Mucosa of descending colon (tissue), 3 donors: ENCODE measurements at places on chromosomes 12 and 14.

DNA sequence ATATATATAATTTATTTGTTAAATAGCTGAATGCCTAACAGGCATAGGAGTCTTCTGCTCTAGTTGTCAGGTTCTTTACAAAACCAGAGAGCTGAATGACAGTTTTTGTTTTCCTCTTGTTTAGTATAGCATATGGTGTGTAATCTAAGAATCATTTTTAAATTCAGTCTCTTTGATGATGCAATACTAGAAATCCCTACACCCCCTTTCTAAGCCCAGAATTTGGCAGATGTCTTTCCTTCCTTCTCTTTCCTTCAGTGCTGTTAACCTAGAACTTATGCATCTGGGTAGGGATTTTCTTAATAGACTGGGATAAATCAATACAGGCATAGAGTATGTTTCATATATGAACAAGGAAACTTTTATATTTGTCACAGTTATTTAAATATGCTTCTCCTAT is 198.1 kb downstream of the KCNH5 start:
- DNase-seq: no peak

DNA sequence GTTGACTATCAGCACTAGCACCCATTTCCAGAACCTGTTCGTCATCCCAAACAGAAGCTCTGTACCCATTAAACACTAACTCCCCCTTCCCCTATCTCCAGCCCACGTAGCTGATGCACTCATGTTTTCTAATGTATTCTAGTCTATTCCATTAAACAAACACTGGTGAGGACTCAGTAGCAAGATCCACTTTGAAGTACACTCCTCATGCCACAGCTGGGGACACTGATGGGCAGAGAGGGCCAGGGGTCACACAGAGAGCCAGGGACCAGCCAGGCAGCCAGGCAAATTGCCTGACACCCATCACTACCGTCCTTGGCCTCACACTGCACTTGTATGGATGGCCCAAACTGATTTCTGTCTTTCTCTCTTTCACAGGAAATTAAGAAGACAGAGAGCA is 269.9 kb upstream of the DIO3 start:
- no peak for DNase-seq

DNA sequence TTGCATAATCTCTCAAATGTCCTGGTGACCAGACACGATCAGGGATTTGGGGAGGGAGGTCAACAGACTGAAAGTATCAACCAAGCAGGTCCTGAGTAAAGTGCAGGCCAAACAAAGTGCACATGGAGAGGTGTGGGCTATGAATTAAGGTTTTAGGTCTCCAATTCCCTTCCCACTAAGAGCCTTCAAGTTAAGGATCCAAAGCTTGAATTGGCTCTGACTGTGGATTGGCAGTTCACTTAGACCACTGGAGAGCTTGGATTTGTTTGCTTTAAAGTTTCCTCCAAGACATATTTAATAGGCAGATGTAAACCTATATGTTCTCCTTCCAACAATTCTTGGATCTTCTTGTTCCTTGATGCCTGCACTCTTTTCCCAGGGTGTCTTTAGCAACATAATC is 129.6 kb upstream of the IGF1 start:
- no peak for DNase-seq

- no peak for DNase-seq
These were observed 361.5 kb downstream of the EGLN3 start for GRCh38 chr14:33589334-33589733.

DNA sequence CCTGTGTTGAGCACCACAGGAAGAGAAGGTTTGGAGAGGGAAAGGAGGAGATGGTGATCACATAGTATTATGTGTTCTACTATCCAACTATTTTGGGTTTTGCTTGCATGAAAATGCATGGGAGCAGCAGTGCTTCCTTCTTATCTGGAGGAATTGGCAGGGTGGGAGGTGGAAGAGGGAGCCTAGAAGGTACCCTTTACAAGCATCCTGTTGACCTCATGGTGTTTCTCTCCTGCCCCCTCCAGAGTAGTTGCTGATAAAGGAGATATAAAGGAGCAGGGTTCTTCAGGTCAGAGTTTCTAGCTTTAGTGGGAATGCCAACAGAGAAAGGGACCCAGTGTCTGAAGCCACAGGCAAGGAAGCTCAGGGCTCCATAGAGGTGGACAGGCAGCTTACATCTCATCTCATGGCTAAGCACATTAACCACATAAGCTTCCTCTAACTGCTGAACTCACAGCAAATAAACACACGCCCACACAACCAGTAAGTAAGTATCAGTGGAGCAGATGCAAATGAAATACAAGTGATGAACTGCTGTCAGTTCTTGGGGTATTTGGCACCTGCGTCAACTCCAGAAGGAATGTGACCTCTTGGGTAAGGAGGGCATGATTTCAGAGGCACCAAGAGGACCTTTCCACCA is 174.2 kb upstream of the SLC38A2 start:
- no peak for DNase-seq

DNA sequence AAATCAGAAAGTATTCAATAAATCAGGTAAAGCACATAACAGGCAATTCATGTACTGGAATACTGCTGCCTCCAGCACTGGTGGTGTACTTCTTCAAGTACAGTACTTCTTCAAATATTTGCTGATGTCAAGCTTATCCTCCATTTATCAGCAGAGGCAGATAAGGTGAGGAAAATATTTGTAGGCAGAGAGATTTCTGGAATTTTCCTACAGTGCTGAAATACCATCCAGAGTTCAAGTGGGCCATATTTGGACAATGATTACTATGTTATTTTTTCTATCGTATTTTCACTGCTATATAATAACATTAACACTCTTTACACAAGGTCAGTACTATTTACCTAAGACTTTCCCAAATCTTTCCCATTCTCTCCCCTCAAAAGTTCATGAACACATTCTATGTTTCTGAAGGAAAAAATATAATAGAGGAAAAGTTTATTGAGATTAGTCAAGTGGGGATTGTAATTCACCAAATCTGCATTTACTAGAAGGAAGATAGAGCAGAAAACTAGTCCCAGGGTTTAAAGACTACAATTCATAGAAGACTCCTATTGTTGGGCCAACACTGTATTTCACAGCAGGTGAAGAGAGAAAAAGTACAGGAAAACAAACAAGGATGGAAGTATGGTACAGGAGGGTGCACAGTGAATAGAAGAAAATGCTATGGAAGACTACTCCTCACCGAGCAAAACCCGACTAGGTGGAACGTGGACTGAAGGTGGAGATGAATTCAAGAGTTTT is 141.1 kb downstream of the PAWR start:
- no peak for DNase-seq

DNA sequence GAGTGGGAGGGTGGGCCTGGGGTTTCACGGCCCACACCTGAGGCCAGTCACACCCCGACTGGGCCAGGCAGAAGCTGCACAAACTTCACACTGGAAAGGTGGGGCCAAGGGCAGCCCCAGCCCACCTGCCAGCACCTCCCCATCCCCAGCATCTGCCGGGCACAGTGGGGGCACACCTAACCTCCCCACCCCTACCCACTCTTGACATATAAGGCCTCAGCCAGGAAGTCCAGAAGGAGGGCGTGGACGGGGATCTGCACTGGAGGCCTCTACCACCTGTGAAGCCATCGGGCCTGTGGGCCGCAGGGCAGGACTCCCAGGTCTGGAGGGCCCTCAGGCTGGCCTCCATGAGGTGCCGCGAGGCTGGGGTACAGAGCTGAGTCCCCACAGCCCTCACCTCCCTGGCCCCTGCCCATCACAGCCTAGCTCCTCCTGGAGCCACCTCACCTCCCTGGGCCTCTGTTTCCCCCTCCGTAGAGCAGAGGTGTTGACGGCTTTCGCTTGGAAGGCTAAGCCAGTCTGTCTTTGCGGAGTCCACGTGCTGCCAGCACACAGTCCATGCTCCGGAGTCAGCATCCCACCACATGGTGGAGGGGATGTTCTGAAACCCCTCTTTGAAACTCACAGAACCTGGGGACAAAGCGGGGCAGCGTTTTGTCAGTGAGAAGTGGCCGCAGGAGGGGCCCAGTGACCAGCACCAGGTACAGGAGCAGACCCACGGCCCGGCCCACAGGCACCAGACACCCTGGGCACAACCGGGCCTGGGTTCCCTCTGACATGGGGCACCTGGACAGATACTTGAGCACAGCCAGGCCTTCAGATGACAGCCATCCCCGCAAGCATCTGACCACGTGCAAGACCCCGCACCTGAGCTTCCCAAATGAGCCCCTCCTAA is 38.2 kb upstream of the INF2 start:
- no peak for DNase-seq

GRCh38 chr12:9064815-9065606 is 50.7 kb downstream of the A2M start:
- peak; percentile 88 for DNase-seq

DNA sequence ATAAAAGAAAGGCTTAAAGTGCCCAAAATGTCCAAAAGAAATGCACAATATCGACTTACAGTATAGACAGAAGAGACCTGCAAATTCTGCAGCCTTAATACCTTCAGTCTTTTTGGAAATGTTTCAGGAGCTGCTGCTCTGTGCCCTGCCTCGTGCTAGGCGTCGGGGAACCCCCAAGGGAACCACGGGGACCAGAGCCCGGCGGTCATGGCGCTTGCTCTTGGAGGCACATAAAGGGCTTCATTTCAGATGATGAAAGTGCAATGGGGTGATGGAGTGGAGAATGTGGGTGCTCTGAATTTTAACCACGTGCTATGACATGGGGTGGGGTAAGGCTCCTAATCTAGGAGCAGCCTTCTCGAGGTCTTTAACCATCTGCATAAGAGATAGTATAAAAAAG is 14.8 kb upstream of the AACS start:
- no peak for DNase-seq

- no peak for DNase-seq
These were observed 49.9 kb downstream of the AEBP2 start for GRCh38 chr12:19489168-19489567.

GRCh38 chr14:67900231-67900630 is 80.7 kb downstream of the RAD51B start:
- DNase-seq: no peak
